BJ (cell line): ENCODE measurements at places on chromosomes 4 and X. TPM values are rescaled to one million over a fixed set of nuclear protein-coding genes. Genes with fewer than 3 reads are reported as not detected.

DNA sequence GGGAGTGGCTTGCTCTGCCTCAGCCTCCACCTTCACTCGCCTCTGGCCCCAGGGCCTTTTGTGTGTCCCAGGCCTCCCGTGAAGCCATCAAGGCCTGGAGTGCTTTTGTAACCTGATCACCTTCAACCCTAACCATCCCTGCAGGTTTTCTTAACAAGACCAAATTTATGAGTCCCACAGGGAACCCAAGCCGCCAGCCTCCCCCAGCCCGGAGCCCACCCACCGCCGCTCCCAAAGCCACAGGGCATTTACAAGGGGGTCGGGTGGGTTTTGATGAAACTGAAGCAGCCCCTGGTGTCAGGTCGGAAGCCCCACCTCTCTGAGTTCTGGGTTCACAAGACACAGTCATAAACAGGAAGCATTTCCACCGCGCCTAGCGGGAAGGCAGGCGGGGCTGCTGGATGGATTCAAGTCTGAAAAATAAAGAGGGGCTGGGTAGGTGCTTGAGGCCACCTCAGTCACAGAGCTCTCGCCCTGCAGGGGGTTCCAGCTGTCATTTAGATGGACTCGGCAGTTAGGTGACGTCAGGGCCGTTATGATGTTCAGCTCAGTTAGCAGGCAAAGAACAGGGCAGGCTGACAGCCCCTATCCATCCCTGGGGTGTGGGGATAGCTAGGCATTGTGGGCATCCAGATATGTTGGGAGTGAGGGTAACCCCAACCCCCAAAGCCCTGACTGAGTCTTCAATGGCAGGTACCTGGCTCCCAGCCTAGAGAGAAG is 128.5 kb downstream of the BCOR start:
- DNase-seq: no peak

DNA sequence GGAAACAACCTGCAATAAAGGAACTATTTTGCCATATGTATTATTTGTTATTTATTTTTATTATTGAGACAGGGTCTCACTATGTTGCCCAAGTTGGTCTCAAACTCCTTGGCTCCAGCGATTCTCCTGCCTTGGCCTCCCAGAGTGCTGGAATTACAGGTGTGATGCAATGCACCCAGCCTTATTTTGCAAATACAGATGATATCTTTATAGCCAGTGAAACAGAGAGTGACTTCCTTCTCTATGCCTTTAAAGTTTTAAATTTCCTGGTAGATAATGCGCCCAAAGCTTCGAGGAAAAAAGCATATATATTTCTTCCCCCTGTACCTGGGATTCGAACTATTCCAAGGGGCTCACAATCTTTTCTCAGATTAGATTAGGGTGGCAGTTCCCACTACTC is 601.1 kb upstream of the HTR2C start:
- no peak for DNase-seq

- DNase-seq: no peak
These were observed 515.6 kb upstream of the GNPDA2 start for GRCh38 chr4:45241976-45242375.

- DNase-seq: no peak
These were observed 595.7 kb upstream of the EPHA5 start for GRCh38 chr4:66266035-66266434.

DNA sequence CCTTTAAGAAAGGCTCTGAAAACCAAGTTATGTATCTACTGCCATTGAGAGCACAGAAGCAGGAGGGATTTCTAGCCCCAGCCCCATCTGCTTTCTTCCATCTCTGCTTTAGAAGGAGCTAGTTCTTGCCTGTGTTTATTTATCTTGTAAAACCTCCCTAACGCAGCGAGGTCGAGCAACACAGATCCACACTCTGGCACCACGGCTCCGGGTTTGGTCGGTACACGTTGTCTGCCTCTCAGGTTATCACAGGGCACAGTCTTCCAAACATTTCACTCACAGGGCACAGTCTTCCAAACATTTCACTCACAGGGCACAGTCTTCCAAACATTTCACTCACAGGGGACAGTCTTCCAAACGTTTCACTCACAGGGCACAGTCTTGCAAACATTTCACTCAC is 69.7 kb upstream of the TLR3 start:
- DNase-seq: no peak

- no peak for DNase-seq
These were observed 341.1 kb downstream of the RAPGEF2 start for GRCh38 chr4:159443975-159444374.

DNA sequence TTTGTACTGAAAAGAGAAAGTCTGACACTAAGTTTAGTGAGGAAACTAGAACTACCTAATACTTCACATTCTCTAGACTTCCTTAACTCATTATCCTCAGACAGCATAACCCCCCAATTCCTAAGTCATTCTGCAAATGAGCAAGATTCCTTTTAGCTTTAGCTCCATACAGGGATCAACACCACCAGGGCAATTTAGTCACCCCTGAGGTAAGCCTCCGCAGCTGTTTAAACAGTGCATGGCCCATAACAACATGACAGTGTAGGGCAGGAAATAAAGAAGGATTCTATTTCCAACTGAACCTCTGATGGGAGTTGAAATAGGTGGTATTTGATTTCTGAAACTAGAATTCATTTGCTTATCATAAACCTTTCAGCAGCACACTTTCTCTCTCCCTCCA is 112.8 kb upstream of the DKK2 start:
- DNase-seq: no peak

The FRG1 gene
- polyA plus RNA-seq: 7.0 and 16.3 TPM in 2 replicates

The FGF13 gene
- not detected in 2 replicates for polyA plus RNA-seq

The UTP3 gene
- polyA plus RNA-seq: 10.4 and 16.8 TPM in 2 replicates

The PRR32 gene
- not detected in 2 replicates for polyA plus RNA-seq

The ANTXR2 gene
- polyA plus RNA-seq: 18.9 and 43.2 TPM in 2 replicates

The MGAT4D gene
- not detected in 2 replicates for polyA plus RNA-seq

The NAA10 gene
- polyA plus RNA-seq: 61.4 and 76.0 TPM in 2 replicates

The CD40LG gene
- polyA plus RNA-seq: not detected in 2 replicates

The RTL9 gene
- 0.16 and 0.18 TPM in 2 replicates for polyA plus RNA-seq
